ENCODE measurements at places on chromosomes 3 and 15.

- DNase-seq = no peak
Observed at GRCh38 chr15:59723687-59724346, 34.7 kb upstream of the BNIP2 start.

DNA sequence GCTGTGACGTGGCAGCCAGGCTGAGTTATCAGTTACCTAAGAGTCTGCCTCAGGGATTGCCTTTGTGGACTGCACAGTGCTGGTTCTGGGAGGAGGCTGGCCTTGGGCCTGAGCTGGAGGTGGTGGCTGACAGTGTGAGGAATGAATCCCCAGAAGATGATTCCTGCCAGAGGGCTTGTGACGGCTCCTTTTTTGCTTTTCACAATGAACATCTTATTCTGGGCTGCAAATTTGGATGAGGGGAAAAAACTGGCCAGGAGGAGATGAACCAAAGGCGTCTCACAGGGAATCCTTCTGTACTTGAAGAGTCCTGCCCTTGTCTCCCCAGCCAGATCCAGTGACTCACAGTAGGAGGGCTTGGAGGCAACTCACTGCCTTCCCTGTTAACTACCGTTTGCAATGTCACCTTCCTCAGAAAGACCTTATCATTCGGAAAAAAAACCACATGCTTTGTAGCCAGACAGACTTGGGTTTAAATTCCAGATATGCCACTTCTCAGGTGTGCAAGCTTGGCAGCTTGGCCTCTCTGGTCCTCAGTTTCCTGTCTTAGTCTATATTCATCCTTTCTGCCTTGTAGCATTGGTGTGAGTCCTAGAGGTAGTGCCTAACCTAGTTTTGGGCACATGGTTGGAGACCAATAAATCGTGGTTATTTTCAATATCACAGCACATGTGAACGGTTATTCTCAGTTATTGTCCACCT is 19.1 kb downstream of the ST6GAL1 start:
- DNase-seq = no peak

DNA sequence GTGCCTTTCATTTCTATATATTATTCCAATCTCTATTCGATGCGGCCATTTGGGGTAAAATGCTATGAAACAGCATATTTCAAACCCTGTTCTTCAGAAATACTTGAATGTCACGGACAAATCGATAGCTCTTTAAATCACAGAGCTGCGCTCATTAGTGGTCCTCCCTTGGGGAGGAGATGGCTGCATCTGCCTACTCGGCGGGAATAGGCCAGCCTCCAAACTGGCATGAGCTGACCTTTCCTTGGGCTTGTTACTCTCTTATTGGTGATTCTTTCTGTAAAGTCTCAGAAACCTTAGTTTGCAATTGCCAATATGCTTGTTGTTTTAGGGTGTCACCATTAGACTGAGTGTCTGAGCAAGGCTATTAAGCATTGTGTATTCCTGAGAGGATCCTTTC is 120.9 kb downstream of the BDH1 start:
- DNase-seq = no peak

DNA sequence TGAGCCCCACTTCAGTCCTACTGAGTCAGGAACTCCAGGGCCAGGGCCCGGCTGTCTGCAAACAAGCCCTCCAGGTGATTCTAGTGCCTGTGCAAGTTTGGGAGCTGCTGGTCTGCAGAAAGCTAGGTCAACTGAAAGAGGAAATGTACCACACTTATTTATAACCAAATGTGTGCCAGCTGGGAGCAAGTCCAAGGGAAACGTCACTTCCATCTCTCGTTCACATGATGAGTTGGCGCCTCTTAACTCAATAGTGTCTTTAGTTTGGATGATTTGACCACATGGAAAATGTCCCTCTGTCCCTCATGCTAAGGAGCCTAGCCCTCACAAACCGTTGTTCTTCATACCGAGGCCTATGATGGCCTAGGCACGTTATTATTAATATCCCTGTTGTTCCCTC is 43.2 kb downstream of the GOLGA8S start:
- no peak for DNase-seq

- peak; percentile 82 for DNase-seq
Observed at GRCh38 chr15:49902685-49903501, 216.1 kb downstream of the ATP8B4 start.

- peak; percentile 53 for DNase-seq
Observed at GRCh38 chr3:122942937-122943827, 84.4 kb downstream of the SEMA5B start.

- DNase-seq = no peak
Observed at GRCh38 chr3:43612419-43612818, 9.4 kb downstream of the ANO10 start.

- DNase-seq = no peak
Observed at GRCh38 chr3:46840491-46840890, 22.8 kb downstream of the MYL3 start.

DNA sequence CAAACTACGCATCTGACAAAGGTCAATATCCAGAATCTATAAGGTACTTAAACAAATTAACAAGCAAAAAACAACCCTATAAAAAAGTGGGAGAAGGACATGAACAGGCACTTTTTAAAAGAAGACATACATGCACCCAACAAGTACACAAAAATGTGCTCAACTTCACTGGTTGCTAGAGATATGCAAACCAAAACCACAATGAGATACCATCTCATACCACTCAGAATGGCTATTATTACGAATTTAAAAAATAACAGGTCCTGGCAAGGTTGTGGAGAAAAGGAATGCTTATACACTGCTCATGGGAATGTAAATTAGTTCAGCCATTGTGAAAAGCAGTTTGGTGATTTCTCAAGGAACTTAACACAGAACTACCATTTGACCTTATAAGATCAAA is 175.6 kb upstream of the MLF1 start:
- DNase-seq = peak; percentile 28

DNA sequence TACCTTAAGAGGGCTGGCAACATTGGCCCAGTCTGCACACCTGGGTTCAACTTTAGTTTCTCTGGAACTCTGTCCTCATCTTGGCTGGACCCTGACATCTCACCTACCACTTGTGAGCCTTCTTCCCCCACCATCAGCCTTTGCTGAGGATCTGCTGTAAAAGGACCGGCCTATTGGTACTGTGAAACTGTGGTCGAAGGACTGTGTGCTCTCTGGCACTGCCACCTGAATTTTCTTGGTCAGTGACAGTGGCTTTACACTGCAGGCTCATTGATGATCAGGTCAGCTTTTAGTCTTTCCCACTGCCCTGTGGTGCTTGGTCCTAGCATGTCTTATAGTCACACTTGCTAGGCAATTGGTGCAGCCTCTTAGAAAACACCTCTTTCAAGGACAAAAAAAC is 86.9 kb downstream of the PEX5L start:
- DNase-seq = no peak

DNA sequence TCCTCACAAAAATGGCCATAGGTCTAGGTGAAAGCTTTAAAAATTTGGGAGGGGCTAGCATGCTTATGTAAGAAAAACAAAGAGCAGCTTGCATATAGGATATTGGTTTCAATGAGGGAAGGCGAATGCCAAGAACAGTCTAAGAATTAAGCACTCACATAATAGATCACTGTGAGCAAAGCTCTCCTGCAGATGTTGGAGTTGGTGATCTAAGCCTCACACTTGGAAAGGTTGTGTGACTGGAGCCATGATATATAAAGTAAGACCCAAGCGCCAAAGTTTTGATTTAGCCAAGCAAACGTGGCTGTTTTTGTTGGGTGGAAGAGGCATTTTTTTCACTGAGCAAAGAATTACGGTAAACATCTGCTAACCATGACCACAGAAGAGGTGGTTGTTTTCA is 237.5 kb downstream of the FOXP1 start:
- DNase-seq = no peak

DNA sequence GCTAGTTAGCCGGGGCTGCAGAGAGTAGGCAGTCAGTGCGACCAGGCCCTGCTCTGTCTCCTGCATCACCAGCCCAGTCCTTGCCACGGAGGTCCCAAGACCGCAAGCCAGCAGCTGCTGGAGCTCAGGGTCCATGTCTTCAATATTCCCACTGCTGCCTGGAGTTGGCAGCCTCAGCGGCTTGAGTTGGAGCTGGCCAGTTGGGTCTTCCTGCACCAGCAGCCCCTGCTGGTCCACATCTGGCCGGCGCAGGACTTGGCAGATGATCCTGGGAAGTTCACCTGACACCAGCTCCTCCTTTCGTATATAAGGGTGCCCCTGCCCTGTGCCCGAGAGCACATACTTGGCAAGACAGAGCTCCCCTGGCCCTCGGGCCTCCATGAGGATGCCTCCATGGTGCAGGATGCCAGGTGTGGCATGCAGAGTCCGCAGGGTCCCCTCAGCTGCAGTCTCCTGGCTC is 5.7 kb downstream of the XIRP1 start:
- DNase-seq = no peak

DNA sequence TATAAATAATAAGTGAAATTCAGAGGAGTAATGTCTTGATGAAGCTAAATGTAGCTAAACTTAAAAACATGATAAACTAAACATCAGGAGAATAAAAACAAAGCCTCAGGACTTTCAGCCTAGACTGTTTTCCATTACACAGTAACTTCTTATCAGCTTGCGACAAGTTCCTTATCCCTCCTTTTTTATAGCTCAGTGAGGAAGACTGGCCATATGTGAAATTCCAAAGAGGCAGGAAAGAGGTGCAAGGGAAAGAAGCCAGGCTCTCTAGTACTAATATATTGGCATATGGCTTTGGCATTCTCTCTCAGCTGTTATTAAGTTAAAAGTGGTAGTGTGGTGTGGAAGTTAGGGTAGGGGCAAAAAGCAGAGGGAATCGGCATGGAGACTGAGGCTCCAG is 4.4 kb downstream of the COX17 start:
- DNase-seq = no peak

GRCh38 chr3:48684480-48685143 is 1.1 kb downstream of the NCKIPSD start:
- no peak for DNase-seq

DNA sequence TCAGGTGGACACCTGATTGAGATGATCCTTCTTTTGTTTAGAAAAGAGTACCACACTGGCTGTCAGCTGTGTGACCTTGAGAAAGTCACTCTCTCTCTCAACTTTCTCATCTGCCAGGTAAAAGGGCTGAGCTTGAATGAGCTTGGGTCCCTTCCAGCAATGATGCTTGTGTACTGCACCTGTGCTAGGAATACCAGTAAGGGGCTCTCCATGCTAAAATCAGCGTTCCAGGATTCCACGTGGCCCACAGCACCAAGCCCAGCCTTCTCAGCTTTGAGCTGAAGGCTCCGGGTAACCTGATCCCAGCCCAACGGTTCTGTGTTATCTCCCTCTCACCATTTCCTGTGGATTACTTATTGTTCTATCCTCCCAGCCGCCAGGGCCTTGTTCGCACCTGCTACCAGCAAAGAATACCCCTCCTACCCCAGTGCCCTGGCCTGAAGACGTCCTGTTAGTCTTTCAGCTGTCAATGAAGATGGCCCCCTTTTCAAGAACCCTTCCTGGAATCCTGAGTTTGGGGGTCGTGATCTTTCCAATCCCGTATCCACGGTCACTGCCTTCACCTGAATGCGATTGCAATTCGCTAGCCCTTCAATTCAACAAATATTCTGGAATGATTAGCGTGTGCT is 54.2 kb upstream of the CGNL1 start:
- DNase-seq = no peak

DNA sequence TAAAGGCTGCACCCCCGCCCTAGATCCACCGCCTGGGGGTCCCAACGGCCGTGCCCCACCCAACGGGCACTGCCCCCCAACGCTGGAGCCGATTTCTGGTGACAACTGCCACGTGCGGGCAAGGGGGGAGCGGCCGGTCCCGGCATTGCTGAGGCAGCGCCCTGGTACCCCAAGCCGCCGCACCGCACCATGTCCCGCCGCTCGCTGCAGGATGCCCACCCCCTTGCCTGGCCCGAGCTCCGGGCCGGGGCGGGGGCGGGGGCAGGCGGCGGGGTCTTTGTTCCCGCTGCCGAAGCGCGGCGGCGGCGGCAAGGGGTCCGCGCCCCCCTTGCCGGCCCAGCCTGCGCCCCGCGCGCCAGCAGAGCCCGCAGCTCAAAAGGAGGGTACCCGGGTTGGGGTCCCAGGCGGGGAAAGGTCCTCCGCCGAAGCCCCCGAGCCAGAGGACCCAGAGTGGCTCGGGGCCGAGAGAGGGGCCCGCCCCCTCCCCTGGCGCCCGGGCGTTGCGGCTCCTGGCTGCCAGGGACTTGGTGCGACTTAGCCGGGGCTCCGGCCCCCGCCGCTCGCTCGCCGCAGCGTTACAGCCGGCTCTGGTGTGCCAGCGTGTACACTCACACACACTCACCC is 678 bp downstream of the SEMA7A start:
- no peak for DNase-seq

DNA sequence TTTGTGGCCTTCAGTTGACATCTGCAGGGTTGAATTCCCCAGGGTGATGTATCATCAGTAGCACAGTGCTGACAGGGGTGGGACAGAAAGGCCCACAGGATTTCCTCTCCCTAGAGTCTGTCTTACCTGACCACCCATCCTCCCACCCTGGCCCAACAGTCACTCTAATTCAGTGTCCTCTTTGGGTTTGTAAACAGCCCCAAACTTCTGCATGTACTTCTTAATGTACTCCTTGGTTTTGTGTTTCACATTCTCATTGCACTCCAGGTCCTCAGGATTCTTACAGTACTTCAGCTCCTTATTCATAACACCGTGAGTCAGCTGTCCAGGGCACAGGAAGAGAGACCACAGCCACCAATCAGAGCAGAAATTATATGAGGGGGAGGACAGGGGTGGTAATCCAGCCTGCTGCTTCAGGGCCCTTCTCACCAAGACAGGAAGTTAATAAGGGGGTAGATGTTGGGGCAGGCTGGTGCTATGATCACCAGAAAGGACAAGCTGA is 37.5 kb downstream of the NBEAL2 start:
- DNase-seq = peak; percentile 91

- DNase-seq = peak; percentile 87
Observed at GRCh38 chr15:95277266-95277665, 1045.9 kb downstream of the MCTP2 start.

Data from fibroblast of skin of right biceps (primary cell).